ENCODE measurements at places on chromosomes 1 and 21.
A peak's percentile ranks its signal among the peaks of the same experiment; 100 is the strongest.

GRCh38 chr1:10271869-10272268, 61.5 kb downstream of the KIF1B start:
- no peak for DNase-seq

GRCh38 chr1:38047603-38048141, 1.1 kb upstream of the POU3F1 start:
- no peak for DNase-seq

GRCh38 chr1:220885971-220886370, 6.7 kb downstream of the HLX start:
- no peak for DNase-seq

DNA sequence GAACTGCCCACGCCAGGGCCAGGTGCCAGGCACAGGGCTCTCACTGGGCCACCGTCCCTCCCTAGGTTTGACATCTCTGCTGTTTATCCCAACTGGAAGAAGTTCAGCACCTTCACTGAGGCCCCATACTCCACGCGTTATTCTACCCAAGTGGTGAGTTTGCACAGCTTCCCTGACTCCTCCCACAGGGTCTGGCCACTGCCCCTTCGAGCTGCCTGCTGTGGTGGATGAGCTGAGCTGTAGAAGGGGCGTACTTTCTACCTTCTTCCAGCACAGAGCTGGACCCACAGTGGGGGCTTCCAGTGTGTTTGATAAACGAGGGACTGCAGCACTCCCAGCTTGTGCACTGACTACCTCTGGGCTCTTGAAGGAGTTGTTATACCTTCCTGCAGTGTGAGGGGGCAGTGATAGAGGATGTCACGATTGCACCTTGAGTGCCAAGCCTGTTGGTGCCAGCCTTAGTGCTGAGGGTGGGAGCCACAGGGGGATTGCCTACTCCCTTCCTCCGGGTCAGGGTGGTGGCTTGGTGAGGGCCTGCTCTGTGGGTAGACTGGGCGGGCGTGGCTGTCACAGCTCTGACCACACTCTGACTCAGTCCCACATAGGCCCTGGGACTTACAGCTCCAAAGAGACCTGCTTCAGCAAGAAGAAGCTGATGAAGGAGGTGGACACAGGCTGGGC, 5.9 kb upstream of the TTC22 start:
- no peak for DNase-seq

DNA sequence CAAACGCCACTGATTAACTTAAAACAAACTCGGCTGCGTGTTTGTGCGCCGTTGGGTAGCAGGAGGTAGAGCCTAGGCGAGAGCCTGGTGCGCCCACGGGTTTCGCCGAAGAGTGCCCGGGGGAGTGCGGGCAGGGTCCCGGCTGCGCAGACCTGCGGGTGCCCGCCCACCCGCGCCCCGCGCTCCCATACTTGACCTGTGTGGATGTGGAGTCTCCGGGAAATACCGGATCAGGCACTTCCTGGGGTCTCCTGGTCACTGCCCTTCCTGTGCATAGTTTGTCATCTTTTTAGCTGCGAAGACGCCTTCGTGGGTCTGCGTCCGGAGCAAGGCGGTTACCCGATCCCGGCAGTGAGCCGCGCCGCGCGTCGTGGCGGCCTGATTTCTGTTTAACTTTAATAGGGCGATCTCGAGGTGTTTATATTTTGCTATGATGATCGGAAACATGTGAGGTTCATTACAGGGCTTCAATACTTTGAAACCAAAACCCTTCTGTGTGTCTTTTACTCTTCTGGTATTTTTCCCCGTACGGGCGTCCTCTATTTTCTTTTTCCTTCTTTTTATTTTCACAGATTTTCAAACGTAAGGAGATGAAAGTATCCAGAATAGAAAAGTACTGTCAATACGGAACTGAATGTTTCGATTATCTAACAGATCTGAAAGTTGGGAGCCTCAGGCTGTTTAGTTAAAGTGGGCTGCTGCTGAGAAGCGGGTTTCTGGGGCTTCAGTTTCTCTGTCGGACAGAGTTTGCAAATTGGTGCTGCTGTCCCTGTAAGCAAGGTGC, 15.2 kb downstream of the NR5A2 start:
- DNase-seq: no peak

GRCh38 chr1:226001963-226002666, 3.0 kb upstream of the SDE2 start:
- DNase-seq: peak; percentile 32

GRCh38 chr1:88935522-88936222, 44.3 kb upstream of the GTF2B start:
- peak; percentile 52 for DNase-seq

- DNase-seq: peak; percentile 75
Measured at GRCh38 chr1:100354971-100355394, 2.7 kb downstream of the CDC14A start.

GRCh38 chr1:117747605-117748004, 141.8 kb downstream of the TENT5C start:
- DNase-seq: no peak

DNA sequence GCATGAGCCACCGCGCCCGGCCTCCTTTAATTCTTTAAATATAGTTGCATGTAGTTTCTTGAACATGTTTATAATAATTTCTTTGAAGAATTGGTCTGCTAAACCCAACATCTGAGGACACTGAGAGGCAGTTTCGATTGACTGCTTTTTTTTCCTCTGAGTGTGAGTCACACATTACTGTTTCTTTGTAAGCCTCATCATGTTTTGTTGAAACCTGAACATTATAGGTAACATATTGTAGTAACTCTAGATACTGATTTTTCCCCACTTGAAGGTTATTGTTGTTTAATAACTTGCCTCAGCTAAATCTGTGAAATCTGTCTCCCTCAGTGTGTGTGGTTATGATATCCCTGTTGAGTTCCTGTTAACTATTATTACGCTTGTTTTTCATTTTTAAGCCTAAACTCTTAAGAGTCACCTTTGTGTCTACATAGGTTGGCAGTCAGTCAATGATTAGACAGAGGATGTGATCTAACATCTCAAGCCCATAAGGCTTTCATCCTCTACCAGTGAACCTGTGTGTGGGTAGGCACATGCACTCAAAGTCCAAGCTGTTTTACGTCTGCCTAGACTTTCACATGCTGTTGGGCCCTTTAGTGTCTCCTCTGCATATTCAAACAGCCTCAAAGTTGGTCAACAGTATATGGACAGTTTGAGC, 155.5 kb downstream of the KCNH1 start:
- DNase-seq: no peak

DNA sequence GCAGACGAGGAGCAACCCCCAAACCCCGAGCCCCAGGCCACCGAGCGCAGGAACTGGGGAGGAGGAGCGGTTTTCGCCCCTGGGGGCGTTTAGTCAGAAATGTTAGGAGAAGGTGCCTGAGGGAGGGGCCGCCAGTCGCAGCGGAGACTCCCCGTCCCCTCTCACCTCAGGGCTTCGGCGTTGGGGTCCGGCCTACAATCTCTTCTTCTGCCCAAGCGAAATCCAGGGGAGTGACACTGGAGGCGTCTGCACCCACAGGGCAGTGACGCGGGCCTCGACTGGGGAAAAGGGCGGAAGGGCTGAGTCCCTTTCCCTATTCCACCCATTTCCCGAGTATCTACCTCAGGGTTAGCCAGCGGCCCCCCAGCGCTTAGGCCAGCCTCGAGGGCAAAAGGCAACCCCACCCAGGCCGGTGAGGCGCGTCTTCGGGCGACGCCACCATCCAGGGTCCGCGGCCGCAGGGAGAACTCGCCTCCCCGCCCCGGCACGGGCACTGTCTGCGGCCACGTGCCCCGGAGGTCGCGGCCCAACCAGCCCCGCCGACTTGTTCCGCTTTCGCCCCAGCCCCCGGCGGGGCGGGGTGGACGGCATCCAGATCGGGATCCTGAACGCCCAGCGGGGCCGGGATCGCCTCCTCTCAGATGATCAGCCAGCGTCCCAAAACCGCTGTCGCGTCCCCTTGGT, 118.7 kb upstream of the BARHL2 start:
- DNase-seq: peak; percentile 48

Data from NCI-H1417 (cell line).